Omental fat pad (tissue), 4 donors: ENCODE measurements at places on chromosomes 16 and 17. TPM values are rescaled to one million over a fixed set of nuclear protein-coding genes. Genes with fewer than 3 reads are reported as not detected.

DNA sequence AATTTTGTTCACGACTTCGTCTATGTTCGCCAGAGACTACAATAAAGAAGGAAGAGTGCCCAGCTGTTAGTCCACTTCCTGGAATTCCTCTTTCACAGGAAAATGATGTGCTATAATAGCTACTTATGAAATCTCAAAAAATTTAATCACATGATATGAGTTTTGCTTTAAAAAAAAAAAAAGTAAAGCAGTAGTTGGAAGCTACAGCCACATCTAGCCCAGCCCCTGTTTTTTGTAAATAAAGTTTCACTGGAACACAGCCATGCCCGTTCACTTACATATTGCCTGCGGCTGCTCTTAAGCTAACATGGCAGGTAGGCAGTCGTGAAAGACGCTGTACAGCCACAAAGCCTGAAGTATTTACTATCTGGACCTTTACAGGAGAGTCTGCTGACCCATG is 15.3 kb downstream of the VPS53 start:
- no peak for DNase-seq

RAB26 gene
- not detected for total RNA-seq

CYB5D1 gene
- 9.0 TPM for total RNA-seq

OR4D1 gene
- total RNA-seq, result not detected

- no peak for DNase-seq
These were observed 70.9 kb downstream of the PLXDC1 start for GRCh38 chr17:39080421-39081078.

DNA sequence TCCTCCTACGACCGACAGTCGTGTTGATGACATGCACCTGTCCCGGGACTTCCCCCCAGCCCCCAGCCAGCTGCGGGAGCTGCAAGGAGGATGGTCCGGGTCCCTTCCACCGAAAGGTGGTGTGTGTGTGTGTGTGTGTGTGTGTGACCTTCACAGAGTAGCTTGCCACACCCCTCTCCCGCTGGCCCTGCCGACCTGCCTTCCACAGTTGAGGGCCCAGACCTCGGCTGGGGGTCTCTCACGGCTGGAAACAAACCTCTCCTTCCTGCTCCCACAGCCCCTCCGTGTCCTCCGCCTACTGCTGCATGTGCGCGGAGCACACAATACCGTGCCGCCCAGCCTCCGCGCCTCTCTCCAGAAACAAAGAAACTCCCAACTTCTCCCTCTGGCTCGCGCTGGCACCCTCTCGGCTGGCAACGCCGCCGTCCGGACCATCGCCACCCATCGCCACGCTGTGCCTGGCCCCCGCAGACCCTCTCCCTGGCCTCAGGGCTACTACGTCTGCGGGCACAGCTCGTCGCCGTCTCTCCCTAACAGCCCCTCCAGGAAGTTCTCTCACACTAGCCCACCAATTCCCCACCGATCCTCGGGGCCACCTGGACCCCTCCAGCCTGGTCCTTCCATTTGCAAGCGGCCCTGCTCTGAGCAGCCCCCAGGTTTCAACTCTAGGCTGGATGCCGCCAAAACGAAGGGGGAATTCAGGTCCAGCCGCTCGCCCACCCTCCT is 81.2 kb downstream of the TIMM22 start:
- DNase-seq, result no peak
